ENCODE measurements at places on chromosomes 2 and 18.

DNA sequence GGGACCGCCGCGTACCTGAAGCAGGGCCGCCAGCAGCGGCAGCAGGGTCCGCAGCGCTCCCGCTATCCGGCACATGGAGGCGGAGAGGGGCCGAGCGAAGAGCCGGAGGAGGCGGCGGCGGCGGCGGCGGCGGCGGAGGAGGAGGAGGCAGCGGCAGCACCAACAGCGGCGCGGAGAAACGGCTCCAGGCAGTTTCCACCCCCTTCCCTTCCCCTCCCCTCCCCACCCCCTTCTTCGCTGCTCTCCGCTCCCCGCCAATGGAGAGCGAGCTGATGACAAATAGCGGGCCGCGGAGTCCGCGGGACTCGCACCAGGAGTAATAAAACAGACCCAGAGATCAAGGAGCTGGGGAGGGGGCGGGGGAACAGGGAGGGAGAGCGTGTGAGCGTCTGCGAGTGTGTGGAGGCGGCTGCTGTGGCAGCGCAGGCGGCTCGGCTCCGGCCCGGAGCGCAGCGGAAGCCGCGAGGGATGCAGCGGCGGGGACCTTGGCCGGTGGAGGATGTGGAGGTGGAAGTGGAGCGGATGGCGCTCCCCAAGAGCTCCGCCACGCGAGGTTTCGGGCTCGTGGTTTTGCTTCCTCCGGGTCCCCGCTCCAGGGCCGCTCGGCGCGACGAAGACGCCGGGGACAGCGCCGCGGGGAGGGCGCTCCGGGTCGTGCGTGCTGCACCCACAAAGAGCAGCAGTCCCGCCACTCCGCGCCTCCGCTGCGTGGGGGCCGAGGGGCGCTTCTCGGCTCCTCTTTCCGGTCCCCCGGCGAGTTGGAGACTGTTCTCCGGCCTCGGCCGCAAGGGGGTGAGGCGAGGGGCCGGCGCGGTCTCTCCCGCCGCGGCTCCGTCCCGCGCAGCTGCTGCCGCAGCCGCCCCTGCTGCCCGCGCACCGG, at the start of gene CDH2:
Gene CDH2, minus strand, starts transcription at position 183 of the 880 bp plus-strand sequence. Its CDS starts 108 bp downstream, at position 75.
- DNase-seq = peak; percentile 93

- DNase-seq = no peak
Observed at GRCh38 chr2:108911807-108912628, 77.0 kb downstream of the EDAR start.

GRCh38 chr2:114286438-114286837, 156.0 kb upstream of the DPP10 start:
- DNase-seq = no peak

GRCh38 chr2:100976645-100977391, 25.3 kb upstream of the RPL31 start:
- no peak for DNase-seq

GRCh38 chr2:71882236-71882946, 265.3 kb downstream of the CYP26B1 start:
- no peak for DNase-seq
